IMR-90 (cell line): ENCODE measurements at places on chromosomes 7 and 10.

GRCh38 chr7:151448261-151449252 lies 8.6 kb upstream of the CRYGN start:
- DNase-seq = peak; percentile 41

DNA sequence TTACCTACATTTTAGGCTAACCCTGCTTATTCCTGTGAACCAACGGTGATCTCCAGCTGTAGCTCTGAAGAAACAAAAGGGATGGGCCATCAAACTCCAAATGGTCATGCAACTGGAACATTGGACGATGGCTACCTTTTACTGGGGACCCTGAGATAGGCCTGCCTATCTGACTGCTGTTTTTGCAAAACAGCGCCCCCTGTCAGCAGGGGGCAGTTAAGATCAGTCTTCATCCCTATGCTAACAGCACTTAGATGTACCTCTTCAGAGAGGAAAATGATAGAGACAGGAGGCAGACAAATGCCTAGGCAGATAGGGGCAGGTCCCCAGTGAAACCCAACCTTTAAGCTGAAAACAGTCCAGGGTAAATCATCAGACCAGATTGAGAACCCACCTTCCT lies 1085.4 kb upstream of the SORCS1 start:
- no peak for DNase-seq

GRCh38 chr10:73287441-73287840 lies 35.0 kb upstream of the MRPS16 start:
- DNase-seq = no peak

- no peak for DNase-seq
Observed at GRCh38 chr7:52586704-52587103, 448.7 kb upstream of the POM121L12 start.

GRCh38 chr10:102410429-102411073 lies 8.0 kb downstream of the PSD start:
- no peak for DNase-seq

DNA sequence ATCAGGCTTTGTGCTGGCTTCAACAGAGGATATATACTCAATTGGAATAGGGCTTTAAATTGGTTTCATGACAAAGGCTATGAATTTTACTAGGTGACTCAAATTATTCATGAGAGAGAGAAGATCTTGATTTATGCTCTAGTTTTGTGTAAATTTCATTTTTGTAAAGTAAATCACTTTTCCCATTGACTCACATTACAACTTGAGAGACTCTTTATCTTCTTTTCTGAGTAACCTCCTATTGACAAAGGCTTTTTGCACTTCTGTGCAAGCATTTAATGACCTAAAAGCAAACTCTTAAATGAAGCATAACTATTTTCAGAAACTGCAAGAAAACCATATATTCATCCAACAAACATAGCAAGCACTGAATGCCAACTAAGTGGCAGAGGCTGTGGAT lies 98.5 kb upstream of the RHOBTB1 start:
- DNase-seq = no peak

DNA sequence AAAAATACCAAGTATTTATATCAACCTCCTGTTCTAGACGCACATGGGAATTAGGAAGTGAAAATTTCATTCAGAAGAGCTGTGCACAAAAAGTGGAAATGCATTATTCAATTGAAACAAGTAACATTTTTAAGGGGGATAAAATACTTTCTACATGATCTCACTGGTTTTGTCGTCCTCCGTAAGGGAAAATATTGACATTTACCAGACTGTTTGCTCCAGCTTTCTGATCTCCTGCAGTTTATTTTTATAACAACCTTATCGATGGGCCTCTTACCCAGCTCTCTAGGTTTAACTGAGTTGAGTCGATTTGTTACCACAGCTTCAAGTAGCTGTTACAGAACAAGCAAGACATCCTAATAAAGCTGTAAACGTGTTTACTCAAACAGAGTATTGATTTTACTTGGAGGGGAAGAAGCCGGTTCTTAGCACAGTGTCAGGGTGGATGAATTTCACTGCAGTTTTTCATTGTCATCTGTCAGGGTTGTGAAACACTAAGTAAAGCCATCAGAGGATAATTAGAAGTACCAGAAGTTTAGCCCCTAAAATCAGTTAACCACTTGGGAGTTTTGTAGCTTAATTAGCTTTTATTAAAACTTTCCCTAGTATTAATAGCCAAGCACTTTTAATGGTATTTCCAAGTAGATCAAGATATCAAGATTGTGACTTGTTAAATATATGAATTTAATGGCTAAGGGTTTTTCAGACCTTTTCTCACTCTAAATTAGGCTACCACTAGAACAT lies 142.6 kb upstream of the KAT6B start:
- DNase-seq = peak; percentile 10

GRCh38 chr10:104334965-104335650 lies 3.2 kb downstream of the ITPRIP start:
- no peak for DNase-seq

- no peak for DNase-seq
Observed at GRCh38 chr10:73003822-73004221, 49.2 kb upstream of the PLA2G12B start.

- no peak for DNase-seq
Observed at GRCh38 chr7:88346357-88346756, 39.7 kb upstream of the STEAP4 start.

DNA sequence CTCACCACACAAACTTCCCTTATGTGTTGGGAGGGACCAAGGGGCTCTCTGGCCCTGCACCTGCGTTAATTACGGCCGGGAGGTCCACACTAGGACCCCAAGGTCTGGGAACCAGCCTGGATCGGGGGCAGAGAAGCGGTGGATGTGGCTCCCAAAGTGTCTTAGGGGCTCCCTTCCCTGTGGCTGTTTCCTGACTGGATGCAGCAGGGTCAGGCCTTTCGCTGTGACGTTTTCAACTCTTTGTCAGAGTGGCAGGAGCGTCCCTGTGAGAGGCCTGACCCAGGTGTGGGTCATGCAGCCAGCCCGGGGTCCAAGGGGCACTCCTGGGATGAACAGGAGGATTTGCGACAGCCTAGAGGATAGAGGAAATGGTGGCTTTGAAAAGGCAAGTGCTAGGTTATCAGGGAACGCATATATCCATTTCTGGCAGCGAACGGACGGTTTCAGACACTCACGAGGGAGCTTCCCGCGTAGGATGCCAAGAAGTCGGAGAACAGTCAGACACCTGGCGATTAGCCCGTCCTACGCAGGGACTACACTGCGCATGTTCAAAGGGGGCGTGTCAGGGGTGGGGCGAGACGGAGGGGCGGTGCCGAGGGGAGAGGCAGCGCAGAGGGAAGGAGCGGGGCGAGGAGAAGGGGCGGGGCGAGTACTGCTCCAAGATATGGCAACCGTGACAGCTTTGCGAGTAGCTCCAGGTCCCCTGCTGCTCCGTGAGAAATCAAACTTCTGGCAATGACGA lies 46.2 kb upstream of the ZNF716 start:
- no peak for DNase-seq

DNA sequence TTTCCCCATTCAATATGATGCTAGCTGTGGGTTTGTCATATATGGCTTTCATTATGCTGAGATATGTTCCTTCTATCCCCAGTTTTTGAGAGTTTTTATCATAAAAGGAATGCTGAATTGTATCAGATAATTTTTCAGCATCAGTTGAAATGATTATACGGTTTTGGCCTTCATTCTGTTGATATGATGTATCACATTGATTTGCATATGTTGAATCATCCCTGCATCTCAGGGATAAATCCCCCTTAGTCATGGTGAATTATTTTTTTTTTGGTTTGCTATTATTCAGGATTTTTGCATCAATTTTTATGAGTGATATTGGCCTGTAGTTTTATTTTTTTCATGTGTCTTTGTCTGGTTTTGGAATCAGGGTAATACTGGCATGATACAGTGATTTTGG lies 1152.3 kb upstream of the C7orf33 start:
- peak; percentile 46 for DNase-seq

DNA sequence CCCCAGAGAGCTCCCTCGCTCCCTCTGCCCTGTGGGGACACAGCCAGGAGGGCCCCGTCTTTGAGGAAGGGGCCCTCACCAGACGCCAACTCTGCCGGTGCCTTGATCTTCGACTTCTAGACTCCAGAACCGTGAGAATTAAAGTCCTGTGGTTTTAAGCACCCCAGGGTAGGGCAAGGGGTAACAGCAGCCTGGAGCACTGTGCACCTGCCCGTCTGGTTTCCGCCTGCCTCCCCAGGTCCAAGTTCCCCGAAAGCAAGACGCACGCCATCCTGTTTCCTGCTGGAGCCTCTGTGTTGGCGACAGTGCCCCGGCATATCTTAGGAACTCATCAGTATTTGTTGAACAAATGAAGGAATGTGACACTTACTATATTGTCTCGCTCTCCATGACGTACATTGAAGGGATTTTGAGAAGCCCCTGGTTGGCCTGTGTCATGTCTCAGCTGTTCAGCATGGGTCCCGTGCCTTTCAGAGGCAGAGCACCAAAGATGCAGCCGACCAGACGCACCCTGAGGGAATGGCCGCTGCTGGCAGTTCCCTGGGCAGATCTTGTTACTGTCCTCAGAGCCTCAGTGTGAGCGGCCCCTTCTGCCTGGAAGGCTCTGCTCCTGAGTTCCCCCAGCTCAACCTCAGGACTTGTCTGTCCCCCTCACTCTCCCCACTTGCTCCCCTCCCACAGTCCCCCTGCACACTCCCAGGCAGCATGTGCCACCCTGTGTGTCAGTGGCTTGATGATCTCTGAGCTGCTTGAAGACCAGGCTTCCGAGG lies 226.2 kb downstream of the TCERG1L start:
- no peak for DNase-seq

DNA sequence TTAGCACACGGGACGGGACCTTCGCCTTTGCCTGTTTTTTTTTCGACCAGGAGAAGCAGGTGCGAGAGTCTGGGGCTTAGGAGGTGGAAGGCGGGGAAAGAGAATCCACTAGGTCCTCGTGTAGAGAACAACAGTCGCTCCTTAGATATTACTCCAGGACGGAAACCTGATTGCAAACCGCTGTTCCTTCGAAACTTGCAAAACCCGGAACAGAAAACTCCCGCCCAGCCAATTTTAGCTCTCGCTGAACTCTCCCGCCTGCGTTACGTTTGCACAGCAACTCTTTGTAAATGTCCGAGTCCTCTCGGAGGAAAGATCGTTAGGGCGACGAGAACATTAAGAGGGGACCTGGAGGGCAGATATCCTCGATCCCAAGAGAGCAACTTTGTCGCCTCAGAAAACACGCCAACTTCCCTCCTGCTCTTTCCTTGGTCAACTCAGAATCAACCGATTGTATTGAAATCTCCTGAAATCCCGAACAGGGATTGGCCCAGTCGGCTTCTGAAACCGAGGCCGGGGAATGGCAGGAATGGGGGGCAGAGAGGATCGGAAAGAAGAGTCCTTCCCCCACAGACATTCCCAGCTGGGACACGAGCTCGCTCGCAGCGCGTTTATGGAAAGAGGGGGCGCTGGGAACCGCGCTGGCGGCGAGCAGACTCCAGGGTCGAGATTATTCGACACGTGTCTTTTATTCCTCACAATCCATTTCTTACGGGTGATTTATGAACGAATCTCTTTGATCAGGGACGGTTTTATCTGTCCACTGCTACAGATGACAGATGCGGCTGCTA lies 9.9 kb downstream of the TWIST1 start:
- DNase-seq = peak; percentile 68

GRCh38 chr7:93414574-93414973 lies 159.9 kb downstream of the CALCR start:
- DNase-seq = no peak

DNA sequence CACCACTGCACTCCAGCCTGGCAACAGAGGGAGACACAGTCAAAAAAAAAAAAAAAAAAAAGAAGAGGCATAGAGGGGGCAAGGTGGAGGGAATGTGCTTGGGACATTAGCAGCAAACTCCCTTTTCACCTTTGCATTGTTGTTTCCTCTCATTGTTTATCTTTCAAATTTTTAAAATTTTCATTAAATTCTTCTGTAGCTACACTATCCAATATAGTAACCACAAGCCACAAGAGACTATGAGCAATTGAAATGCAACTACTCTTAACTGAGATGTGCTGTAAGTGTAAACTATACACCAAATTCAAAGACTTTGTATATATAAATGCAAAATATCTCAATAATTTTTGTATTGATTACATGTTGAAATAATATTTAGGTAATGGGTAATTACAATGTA lies 43.4 kb downstream of the EBLN1 start:
- no peak for DNase-seq

DNA sequence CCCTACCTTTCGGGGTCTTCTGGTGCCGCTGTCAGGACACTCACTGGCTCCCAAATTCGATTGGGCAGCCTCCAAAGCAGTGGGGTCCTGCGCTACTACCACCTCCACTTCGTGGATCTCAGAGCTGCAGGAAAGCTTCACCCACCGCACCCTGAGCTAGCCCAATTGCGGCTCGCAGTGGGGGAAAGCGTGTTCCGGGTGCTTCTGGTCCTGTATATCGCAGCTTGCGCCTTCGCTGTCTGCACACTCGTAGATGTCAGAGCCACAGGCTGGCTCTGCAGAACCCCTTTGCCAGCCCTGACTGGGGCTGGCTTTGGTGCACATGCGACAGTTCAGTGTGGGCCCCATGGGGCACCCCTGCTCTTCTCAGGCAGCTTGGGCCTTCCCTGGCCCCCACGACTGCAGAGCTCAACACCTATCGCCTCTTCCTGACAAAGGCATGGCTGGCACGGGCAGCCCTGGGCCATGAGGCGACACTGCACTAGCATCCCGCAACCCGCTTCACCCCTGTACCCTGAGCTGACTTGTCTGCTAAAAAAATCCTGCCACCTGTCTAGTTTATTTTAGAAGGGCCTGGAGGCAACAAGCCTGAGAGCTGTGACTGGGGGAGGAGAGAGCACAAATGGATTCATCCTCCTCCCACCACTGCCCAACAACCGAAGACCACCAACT lies 78.7 kb upstream of the ABI1 start:
- no peak for DNase-seq

- DNase-seq = peak; percentile 1
Observed at GRCh38 chr10:76017026-76017732, 585.8 kb downstream of the LRMDA start.

- no peak for DNase-seq
Observed at GRCh38 chr7:128389085-128389617, 20.6 kb downstream of the IMPDH1 start.

DNA sequence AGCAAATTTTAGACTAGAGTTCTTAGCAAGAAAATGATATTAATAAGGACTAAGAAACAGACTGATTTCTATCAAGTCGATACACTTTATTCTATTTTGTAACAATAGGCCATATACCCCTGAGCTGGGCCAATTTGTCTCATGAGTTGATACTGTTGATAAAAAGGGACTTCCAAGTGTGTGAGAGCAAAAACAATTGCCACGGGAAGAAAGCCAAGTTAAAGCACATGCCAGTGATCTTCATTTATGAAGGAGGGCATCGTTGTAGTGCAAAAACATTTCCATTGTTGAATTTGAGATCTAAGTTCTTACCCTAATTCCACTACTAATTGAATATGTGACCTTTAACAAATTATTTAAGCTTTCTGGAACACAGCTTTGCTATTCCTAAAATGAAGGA lies 119.9 kb downstream of the CNOT4 start:
- DNase-seq = no peak

- no peak for DNase-seq
Observed at GRCh38 chr7:80275192-80275605, 140.6 kb downstream of the GNAI1 start.
